Left cardiac atrium (tissue), 4 donors: ENCODE measurements at places on chromosomes 3 and 15. TPM values are rescaled to one million over a fixed set of nuclear protein-coding genes. Genes with fewer than 3 reads are reported as not detected.

NBEAL2 gene
- 23.9 TPM for total RNA-seq

ASB14 gene
- total RNA-seq = not detected

ATP10A gene
- 2.4 TPM for total RNA-seq

- DNase-seq = no peak
These were observed 83.1 kb upstream of the TSEN2 start for GRCh38 chr3:12401208-12401607.

DNA sequence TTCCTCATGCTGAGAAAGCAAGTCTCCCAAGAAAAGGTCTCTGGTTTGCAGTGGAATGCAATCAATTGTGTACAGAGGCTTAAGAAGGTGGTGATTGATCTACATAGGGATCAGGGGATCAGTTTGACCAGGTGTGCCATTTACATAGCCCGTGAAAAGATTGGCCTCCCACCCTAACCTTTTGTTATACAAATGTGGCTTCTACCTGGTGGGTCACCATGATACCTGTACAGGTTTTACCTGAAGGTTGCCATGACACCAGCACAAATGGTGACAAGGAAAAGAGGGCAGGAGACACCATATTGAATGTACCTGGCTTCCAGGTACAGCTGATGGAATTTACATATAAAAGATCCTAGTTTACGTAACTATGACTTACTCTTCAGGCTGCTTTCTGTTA lies 25.5 kb upstream of the TEX55 start:
- DNase-seq = no peak

- DNase-seq = no peak
These were observed 329.8 kb upstream of the RASGRP1 start for GRCh38 chr15:38894243-38894948.

- no peak for DNase-seq
These were observed 24.3 kb upstream of the FBXL22 start for GRCh38 chr15:63572749-63573464.

DNA sequence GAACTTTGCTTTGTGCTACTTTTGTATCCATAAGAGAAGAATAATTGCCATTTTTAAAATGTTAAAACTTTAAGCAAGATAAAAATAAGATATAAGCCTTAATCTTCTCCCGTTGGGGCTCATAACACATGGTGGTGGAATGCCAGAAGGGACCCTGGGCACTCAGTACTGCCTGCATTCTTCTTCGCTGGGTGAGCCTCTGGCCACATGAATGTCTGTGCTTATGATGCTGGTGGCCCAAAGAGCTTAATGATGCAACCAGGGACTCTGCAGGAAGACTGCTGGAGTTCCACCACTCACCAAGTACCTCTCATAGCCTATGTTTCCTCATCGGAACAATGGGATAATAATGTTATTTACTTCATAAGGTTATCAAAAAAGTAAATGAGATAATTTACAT lies 103.6 kb downstream of the ERC2 start:
- no peak for DNase-seq

- DNase-seq = no peak
These were observed 32.7 kb downstream of the SRGAP3 start for GRCh38 chr3:9216736-9217135.

DNA sequence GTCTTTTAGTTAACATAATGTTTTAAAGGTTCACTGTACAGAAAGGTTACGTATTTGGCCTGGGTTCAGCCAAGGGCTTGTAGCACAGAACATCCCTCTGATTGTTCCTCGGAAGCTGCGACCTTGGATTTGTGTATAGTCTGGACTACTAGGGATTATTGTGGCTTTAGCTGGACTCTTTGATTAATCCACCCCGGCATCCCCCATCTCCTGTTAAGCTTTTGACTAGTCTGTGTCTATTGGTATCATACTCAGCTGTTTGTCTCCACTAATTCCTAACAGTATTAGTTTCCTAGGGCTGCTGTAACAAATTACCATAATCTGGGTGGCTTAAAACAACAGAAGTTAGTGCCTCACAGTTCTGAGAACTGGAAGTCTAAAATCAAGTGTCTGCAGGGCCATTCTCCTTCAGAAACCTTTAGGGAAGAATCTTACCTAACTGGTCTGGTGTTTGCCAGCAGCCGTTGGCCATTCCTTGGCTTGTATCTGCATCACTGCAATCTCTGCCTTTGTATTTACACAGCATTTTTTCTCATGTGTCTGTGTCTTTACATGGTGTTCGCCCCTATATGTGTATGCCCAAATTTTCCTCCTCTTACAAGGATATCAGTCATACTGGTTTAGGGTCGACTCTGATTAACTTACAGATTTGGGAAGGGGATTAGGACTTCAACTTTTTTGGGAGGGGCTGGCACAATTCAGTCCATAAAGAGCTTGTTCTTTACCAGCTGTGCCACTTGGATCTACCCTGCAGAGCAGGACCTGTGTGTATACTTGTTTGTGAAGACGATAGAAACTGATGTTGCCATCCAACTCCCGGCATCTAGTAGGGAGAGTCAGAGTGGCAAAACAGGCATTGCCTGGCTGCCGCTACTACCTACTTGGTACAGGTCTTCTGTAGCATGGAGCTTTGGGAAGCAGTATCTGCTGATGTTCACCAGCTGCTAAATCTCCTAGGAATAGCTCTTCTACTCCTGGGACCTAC lies 117.8 kb downstream of the UBE2E2 start:
- DNase-seq = no peak

DNA sequence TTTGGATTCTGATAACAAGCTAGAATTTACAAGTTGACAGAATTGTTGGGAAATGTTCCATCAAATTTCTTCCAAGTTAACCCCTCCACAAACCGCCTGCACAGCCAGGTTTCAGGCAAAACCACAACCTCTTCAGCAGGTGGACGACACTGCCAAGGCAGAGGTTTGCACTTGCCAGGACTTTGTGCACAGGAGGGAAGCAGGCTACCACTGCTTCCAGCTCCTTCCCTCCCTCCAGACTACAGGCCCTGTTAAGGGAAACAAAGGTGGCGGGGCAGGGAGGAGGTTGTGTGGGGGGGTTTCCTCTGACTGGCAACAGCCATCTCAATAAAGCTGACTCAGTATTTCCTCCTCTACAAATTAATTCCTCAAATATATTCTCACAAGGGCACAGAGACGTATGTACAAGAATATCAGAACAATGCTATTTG lies 42.2 kb downstream of the TBC1D2B start:
- peak; percentile 32 for DNase-seq

- no peak for DNase-seq
These were observed 100.0 kb upstream of the RAP2B start for GRCh38 chr3:153061938-153062528.

GRCh38 chr15:96320703-96321638 lies 9.5 kb upstream of the NR2F2 start:
- DNase-seq = peak; percentile 39
